ENCODE measurements at places on chromosomes 3 and 15.
A peak's percentile ranks its signal among the peaks of the same experiment; 100 is the strongest.

- no peak for DNase-seq
Measured at GRCh38 chr3:129462361-129462968, 22.4 kb downstream of the IFT122 start.

DNA sequence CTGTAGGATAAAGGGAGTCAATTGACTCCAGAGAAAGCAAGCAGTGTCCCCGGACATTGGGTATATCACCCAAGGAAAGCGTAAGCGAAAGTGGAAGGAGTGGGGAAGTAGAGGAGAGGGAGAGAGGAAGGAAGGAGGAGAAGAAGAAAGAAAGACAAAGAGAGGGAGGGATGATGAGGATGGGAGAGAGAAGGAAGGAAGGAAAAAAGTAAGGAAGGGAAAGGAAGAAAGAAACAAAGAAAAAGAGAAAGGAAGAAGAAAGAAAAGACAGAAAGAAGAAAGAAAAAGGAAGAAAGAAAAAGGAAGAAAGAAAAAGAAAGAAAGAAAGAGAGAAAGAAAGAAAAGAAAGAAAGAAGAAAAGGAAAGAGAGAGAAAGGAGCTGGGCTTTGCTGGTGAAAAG, 839 bp downstream of the DNASE1L3 start:
- no peak for DNase-seq

GRCh38 chr15:33330931-33331330, 20.2 kb downstream of the RYR3 start:
- no peak for DNase-seq

GRCh38 chr3:35659768-35660167, 20.4 kb downstream of the ARPP21 start:
- DNase-seq, result no peak

DNA sequence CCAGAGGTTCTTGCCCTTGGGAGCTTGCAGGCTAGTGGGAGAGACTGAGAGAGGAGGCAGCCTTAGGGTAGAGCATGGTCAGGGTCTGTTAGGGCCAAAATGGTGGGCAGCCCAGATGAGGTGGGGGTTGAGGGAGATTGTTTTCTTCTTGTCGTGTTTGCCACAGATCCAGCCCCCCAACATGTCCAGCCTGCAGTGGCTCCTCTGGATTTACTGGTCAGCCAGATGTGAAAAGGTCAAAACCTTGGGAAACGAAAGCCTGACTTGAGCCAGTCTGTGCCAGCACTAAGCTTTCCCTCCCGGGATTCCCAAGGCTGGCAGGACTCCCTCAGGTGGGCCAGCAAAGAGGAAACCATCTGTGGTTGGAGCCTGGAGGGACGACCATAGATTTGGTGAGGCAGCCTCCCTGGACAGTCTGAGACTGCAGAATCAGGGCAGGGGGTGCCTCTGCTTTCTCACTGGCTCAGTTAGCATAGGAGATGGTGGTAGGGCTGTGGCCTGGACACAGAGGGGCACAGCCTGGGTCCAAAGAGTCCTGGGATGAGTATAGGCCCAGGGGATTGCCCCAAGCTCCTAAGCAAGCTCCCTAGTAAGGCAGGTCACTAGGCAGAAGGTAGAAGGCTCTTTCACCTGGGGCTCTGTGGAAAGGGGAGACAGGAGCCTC, 51.2 kb upstream of the PRR23C start:
- no peak for DNase-seq

GRCh38 chr15:40562691-40563090, 2.2 kb downstream of the CCDC32 start:
- no peak for DNase-seq

GRCh38 chr3:61802772-61803171, 241.4 kb downstream of the PTPRG start:
- no peak for DNase-seq

GRCh38 chr3:117631781-117632180, 922.2 kb downstream of the TUSC7 start:
- no peak for DNase-seq

- DNase-seq, result peak; percentile 79
Measured at GRCh38 chr3:104564045-104564643, 802.6 kb upstream of the ALCAM start.

GRCh38 chr3:52910823-52911222, 13.5 kb upstream of the STIMATE start:
- no peak for DNase-seq

DNA sequence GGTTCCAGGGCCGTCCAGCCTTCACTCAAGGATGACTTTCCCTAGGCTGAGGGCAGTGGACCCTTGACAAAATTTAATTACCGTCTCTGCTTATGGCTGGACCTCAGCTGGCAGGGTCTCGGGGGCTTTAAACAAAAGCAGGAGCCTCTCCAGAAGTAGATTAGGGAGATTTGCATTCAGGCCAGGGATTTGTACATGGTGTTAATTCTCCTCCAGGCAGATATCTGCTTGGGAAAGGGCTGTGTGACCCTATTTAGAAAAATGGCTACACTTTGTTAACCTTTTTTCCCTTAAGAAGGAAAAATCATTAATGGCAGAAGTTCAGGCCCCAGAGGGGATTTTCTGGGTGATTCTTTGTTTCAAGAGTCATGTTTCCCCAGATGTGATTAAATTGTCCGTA, 329.1 kb upstream of the C2CD4B start:
- no peak for DNase-seq

- DNase-seq, result no peak
Measured at GRCh38 chr15:45849136-45849535, 214.3 kb downstream of the SQOR start.

DNA sequence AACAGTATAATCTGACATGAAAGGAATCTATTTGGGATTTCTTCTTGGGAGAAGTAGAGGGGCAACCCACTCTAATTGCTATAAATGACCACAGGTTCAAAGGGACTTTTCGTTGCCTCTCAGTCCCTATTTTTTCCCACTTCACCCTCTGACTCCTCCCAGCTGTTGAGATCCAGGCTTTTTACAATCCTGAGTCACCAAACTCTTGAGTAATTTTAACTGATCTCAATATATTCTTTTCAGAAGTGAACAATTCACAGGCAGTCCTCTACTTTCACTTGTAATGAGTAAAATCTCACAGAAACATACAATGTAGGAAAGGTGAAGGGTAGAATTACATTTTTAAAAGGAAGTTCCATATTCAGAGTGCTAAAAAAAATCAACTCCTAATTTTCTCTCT, 44.6 kb downstream of the EIF4E3 start:
- DNase-seq, result peak; percentile 65

GRCh38 chr3:45659661-45660566, 29.3 kb upstream of the SACM1L start:
- DNase-seq, result peak; percentile 75

- peak; percentile 32 for DNase-seq
Measured at GRCh38 chr3:188060840-188061544, 93.0 kb upstream of the LPP start.

GRCh38 chr3:8864402-8865350, 95.3 kb upstream of the OXTR start:
- peak; percentile 81 for DNase-seq

DNA sequence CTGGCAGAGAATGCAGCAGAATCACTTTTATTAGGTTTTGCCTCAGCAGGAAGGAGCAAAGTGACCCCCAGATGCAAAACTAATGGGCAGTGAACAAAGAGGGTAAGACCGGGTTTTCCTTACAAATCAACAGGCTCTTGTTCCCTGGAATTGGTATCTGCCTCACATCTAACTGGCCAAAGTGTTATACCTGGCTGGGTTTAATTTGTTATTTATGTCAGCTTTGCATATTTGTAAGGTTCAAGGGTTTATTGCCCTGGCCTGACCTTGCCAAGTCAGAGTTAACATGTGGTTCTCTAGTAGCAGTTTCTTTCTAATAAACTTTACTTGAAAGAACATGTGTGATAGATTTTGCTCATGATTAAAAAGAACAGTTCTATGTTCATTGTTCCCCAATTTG, 431.7 kb upstream of the NR2F2 start:
- no peak for DNase-seq

GRCh38 chr15:78208341-78208844, 26.0 kb downstream of the ACSBG1 start:
- DNase-seq, result no peak

DNA sequence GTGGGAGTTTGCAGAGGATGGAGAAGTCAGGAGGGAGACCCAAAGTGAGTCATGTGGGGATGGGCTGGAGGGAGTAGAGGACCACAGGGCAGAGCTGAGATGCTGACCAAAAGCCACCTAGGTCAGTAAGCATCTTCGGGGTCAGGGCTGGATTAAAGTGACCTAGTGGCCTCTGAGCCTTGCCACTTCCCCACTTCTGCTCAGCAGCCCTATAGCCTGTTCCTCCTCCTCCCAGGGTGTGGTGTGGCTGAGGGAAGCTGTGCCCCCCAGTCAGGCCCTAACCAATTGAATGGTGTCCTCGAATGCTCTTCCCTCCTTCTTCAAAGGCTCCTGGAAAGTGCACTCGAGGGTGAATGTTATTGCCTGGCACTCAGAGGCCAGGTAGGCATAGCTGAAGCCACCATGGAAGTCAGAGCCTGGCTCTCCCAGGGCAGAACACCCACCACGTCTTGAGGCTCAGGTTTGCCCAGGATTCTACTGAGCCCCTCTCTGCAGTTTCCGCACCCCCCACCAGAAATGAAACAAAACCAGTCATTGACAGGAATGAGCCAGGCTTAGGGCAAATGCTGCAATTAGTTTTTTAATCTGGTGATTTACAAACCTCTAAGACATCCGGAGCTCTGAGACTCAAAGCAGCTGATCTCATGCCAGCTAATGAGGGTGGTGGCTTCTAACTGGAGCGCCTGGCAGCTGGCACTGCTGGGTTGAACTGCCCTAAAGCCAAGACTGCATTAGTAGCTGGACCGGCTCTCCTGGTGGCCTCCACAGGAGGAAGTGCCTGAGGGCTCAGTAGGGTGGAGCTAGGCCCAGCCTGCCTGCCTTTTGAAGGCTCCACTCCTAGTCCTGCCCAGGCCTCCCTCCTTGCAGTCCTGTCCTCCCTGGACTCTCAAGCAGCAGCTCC, 26.0 kb upstream of the VIPR1 start:
- DNase-seq, result peak; percentile 39

GRCh38 chr15:94893091-94893490, 661.7 kb downstream of the MCTP2 start:
- no peak for DNase-seq

GRCh38 chr15:93631958-93632618, 543.1 kb upstream of the RGMA start:
- no peak for DNase-seq

DNA sequence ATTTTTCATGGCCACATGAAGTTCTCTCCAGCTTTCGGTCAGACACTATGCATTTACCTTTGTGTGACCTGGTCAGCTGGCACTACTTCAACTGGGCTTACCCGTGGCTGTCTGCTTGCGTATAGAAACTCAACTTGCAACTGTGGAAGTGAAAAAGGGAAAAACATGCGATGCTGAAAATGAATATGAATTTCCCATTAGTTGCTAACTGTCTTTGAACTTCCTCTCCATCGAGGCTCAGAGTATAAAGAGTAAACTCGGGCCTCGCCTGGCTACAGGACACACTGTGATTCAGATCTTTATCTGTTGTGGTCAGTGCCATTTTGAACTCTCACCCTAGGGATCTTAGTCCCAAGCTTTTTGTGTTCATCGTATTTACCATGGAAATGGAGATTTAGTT, 26.8 kb downstream of the NFKBIZ start:
- DNase-seq, result peak; percentile 25

GRCh38 chr3:124780356-124780755, 50.1 kb downstream of the UMPS start:
- DNase-seq, result no peak

DNA sequence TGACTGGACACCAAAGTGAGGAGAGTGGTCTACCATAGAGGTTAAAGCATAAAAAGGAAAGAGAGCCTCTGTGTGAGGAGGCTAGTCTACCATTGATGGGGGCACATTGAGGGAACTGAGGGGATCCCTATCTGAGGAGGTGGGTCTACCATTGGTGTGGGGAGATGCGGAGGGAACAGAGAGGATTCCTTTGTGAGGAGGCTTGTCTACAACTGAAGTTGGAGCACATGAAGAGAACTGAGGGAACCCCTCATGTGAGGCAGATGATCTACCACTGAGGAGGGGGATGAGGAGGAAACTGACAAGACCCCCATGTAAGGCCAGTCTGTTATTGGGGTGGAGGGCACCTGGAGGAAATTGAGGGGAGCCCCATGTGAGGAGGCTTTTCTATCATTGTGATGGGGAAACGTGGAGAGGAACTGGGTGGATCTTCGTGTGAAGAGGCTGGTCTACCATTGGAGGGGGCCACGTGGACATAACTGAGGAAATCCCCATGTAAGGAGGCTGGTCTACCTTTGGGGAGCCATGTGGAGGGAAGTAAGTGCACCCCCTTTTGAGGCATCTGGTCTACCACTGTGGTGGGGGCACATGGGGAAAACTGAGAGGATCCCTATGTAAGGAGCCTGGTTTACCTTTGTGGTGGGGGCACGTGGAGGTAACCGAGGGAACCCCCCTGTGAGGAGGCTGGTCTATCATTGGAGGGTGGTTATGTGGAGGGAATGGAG, 160.1 kb downstream of the FBLN2 start:
- no peak for DNase-seq

DNA sequence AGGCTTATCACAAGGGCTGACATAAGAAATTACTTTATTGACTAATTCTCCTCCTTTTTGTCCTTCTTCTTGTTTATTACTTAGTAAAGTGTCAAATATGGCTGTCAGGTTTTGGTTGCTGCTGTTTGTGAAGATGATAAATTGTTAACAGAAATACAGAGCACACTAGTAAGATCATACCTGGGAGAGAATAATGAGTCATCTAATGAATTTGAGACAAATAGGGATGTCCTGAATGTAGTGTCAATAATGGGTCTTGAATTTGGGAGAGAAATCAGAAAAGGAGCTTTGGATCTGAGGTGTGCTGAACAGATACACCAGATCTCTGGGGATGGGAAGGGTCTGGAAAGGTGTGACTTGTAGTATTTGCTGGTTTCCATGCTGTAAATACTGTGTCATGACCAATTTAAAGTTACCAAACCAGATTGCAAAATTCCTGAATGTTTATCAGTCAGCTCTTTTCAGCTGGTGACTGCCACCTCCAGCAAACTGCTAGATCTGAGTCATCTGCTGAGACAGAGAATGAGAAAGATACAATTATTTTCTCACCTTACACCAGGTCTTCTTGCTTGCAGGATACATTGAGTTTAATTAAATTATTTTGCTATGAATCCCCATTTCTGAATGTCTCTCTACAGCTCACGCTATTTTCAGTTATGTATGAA, 76.7 kb upstream of the SATB1 start:
- DNase-seq, result peak; percentile 79

- no peak for DNase-seq
Measured at GRCh38 chr3:44318891-44319311, 19.7 kb upstream of the TCAIM start.

DNA sequence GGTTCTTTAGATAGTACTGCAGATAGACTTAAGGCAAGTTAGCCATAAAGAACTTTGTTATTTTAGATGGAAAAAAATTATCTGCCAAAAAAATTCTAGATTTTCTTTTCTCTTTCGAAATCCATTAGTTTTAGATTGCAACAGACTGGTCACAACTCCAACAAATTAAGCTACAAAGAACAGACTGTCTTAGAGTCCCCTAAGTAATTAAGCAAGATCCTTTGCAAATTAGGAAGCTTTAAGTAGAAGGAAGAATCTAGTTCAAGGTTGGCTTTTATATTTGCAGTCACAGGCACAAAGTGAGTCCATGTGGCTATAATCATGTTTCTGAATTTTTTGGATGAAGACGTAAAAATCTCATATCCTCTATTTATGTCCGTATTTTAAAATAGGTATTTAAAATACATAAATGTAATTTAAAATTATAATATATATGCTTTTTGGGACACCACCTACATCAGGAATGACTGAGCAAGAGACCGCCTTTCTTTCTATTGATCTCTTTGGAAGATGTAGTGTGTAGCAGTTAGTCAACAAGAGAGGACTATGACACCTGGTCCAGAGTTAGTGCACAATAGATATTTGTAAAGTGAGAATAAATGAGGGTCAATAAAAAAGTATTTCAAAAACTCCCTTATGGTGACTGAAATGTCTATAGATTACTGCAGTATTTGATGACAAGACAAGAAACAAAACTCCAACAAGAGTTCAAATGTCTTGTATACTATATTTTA, 34.4 kb downstream of the TMEM45A start:
- no peak for DNase-seq
